ENCODE measurements at places on chromosomes 5 and 9.

- peak; percentile 87 for DNase-seq
Measured at GRCh38 chr5:573976-574375, 38.2 kb upstream of the CEP72 start.

GRCh38 chr9:127729522-127730256, 5.4 kb downstream of the TOR2A start:
- DNase-seq = no peak

GRCh38 chr5:116930616-116931015, 356.0 kb upstream of the SEMA6A start:
- DNase-seq = no peak

GRCh38 chr5:34749431-34749873, 89.5 kb upstream of the TTC23L start:
- DNase-seq = no peak

DNA sequence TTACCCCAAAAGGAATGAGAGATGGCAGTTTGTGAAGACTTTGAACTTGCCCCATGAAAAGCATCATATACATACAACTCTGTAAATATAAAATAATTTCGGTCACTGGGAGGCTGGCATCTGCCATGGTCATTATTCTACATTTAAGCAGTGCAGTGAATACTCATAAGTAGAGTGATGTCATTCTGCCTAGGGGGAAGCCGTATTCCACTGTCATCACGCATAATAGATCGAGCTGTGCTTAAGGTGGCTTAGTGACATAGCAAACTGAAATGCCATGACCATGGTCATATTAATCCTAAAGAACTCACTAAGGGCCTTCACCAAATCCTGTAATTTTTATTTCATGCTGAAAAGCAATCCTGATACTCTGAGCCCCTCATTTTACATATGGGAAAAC, 42.4 kb upstream of the NR4A3 start:
- no peak for DNase-seq

- DNase-seq = no peak
Measured at GRCh38 chr5:134879456-134879855, 5.3 kb downstream of the TXNDC15 start.

DNA sequence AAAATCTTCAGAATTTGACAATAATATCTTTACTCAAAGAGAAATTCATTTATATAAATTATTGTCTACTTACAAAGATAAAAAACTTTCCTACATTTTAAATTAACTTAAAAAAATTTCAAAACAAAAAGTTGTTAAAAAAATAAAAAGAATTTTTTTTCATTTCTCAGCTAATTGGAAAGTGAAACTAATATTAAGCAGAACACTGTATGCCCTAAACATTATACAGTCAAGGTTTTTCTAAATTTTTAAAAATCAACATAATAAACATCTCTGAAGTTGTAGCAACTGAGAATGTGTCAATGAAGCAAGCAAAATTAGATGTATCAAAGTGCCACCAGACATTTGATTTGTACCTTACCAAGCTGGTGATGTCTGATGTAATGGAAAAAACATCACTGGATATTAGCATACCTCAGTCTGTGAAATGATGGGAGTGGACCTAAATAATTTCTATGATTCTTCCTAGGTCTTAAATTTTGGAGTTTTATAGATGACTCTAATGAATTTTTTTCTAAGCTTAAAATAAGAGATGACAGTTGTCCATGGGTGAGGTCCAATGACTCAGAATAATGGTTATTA, 290.1 kb downstream of the ADAMTS6 start:
- DNase-seq = no peak

- no peak for DNase-seq
Measured at GRCh38 chr9:69040646-69041045, 5.1 kb downstream of the FXN start.

- no peak for DNase-seq
Measured at GRCh38 chr5:106964132-106964531, 706.6 kb downstream of the EFNA5 start.

GRCh38 chr5:117594166-117594565, 1019.5 kb upstream of the SEMA6A start:
- DNase-seq = no peak

DNA sequence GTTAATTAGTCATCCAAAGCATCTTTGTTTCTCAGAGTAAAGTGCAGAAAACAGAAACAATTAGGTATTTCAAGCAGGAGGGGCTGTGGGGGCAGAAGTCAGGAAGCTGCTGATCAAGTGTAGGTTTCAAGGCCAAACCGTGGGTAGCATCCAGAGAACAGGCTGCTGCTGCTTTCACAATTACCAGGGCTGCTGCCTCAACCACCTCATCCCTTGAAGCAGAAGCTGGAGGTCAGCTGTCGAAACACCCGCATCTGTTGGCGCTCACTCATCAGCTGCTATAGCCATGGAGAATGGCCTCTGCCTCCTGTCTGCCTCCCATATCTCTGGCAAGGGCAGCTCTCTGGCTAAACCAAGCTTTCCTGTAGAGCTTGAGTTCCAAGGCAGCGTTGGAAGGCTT, 122.9 kb upstream of the OSMR start:
- DNase-seq = no peak

- no peak for DNase-seq
Measured at GRCh38 chr5:65933295-65933694, 6.9 kb downstream of the ERBIN start.

DNA sequence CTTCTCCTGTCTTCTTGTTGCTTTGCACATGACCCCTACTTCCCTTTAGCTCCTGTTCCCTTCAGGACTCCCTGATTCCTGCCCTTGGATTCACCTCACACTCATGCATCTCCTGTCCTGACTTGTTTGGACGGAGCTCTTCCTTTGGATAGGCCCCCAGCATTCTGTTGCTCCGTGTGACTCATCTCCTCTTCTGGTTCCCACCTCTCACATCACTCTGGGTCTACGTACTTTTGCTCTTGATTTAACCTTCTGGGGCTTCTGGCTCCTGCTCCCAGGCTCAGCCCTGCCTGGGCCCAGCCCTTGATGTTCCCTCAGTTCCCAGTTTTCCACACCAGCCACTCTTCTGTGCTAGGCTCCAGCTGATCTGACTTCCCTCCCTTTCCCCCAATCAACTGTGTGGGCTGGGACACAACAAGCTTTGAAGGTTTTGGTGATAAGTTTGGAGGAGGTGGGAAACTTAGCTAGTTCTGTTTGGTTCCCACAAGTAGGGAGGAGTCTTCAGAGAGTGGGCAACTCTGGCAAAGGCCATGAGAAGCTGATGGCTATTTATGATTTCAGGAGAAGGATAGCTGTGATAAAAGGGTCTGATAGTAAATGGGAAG, 331.5 kb downstream of the ARHGEF28 start:
- DNase-seq = no peak

- no peak for DNase-seq
Measured at GRCh38 chr5:134131578-134132350, 17.3 kb downstream of the TCF7 start.

DNA sequence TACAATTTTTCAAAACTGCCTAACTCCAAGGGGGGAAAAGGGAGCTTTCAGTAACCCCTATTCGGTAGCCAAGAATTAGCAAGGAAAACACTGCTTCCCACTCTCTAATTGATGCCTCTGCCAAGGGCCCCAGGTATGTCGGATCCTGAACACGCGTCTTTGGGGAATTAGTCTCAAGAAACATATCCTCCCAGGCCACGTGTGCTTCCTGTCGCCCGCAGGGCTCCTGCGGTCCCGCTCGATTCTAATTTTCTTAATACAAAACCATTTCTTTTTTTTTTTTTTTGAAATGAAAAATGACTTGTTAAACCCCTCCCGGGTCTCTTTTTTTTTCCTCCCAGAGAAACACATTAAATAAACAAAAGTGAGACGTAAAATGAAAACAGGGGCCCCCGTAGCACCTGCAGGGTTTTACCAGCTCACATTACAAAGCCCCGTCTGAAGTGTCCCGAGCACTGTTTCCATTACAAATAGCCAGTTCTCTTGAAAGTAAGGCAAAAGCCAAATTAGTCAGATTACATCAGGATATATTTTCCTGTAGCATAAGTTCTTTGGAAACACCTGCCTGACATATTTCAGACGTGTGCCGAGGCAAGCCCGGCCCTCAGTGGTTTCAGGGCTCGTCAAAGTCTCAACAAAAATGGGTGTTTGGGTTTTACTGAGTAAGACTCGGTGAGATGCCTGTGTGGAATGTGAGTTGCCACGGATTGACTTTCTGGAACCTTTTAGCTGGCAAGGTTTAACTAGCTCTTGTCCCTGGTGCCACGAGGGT, 21.5 kb downstream of the SMIM23 start:
- DNase-seq = no peak

DNA sequence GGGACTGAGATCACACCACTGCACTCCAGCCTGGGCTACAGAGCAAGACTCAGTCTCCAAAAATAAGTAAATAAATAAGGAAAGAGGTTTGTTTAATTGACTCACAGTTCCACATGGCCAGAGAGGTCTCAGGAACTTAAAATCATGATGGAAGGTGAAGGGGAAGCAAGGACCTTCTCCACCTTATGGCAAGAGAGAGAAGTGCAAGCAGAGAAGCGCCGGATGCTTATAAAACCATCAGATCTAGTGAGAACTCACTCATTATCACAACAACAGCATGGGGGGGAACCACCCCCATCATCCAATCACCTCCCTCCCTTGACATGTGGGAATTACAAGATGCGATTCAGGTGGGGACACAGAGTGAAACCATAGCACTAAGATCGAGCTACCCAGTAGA, 22.8 kb upstream of the RGMB start:
- DNase-seq = no peak

- DNase-seq = no peak
Measured at GRCh38 chr5:56649569-56649968, 165.8 kb upstream of the MAP3K1 start.

DNA sequence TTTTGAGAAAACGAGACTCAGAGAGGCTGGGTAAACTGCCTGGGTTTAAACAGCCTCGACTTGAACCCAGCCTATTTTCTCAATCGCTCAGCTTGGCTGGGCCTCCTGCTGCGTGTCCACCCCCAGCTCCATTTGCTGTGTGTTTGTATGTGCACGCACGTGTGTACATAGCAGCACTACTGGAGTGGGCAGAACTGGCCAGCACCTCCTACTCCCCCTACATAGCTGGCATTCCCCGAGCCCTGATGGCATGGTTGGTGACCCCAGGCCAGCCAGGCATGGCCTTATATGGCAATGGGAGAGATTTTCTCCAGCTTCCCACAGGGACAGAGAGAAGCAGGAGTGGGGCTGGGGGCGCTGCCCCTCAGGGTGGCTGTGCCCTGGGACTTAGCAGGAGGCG, 4.1 kb downstream of the AIF1L start:
- no peak for DNase-seq

GRCh38 chr9:134475011-134475790, 148.9 kb downstream of the RXRA start:
- no peak for DNase-seq

DNA sequence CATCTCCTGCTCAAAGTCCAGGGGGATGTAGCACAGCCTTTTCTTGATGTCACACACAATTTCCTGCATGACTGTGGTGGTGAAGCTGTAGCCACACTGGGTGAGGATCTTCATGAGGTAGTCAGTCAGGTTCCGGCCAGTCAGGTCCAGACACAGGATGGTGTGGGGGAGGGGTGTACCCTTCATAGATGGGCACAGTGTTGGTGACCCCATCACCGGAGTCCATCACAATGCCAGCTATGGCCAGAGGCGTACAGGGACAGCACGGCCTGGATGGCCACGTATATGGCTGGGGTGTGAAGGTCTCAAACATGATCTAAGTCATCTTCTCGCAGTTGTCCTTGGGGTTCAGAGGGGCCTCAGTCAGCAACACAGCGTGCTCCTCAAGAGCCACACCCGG, 19.7 kb upstream of the SPZ1 start:
- no peak for DNase-seq

GRCh38 chr5:134837530-134838181, 8.1 kb upstream of the C5orf24 start:
- DNase-seq = no peak

GRCh38 chr5:172859966-172860365, 25.9 kb downstream of the ERGIC1 start:
- DNase-seq = no peak

DNA sequence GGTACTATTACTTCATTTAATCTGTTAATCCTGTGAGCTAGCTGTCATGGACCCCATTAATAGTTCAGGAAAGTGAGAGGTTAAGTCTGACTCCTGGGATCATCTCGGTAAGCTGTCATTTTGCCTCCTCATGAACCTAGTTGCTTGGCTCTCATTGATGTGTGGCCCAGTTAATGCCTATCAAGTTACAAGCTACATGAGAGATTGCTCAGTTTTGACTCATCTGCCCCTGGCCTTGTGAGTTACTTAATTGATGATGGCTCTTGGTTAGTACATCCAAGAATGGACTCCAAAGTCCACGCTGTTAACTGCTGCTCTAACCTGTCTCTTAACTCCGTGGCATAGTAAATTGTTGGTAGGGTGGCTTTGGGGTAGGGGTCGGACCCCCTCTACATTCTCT, 23.9 kb downstream of the LARP1 start:
- DNase-seq = no peak

- DNase-seq = peak; percentile 3
Measured at GRCh38 chr5:66643387-66643786, 47.2 kb downstream of the MAST4 start.

DNA sequence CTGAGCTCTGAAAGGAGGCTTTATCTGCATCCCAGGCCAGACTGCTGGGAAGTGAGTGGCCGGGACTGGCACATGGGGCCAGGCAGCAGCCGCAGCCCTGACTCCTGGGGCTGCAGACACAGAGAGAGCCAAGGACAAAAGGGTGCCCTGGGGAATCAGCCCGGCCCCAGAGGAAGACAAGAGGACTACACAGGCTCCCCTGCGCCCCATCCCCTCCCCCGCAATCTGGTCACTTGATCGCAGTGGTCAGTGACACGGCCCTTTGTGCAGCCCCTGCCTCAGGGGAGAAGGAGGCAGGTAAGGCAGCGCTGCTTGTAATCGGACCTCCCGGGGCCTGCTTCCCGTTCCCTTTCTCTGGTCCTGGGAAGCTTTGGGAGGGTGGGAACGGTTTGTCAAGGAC, 55.5 kb upstream of the FUBP3 start:
- DNase-seq = no peak

GRCh38 chr5:166594567-166594966, 1696.9 kb upstream of the WWC1 start:
- no peak for DNase-seq

GRCh38 chr5:114311968-114312367, 49.9 kb upstream of the KCNN2 start:
- DNase-seq = no peak

- no peak for DNase-seq
Measured at GRCh38 chr5:105617436-105618215, 2053.1 kb downstream of the EFNA5 start.

DNA sequence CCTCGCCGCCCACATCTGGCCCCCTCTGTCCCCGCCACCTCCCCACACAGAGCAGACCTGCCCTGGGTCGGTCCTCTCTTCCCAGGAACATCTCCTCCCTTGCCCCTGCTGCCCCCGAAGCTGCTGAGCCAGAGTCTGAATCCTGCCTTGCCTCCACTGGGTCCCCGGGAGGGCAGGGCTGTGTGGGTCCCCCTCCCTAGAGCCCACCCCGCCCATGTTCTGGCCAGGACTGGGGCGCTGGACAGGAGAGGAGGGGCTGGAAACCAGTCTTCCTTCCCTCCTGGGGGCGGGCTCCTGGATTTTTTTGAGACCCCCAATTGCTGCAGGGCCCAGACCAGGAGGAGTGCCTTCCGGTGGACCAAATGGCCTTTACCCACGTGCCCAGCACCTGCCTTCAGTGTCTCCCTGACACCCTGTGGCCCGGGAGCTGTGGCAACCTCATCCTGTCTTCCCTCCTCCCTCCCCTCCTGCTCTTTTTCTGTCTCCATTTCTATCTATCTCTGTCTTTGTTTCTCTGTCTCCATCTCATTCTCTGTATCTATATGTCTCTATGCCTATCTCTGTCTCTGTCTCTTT, 12.1 kb downstream of the MRPL36 start:
- DNase-seq = no peak
